ENCODE measurements at places on chromosomes 2 and 18.

- no peak for DNase-seq
Observed at GRCh38 chr18:68330658-68331057, 384.2 kb downstream of the TMX3 start.

- DNase-seq, result no peak
Observed at GRCh38 chr2:159154366-159154765, 132.1 kb downstream of the WDSUB1 start.

GRCh38 chr2:237685408-237685807 is 58.0 kb downstream of the LRRFIP1 start:
- DNase-seq, result no peak

GRCh38 chr18:34929336-34929780 is 111.9 kb upstream of the MAPRE2 start:
- no peak for DNase-seq

DNA sequence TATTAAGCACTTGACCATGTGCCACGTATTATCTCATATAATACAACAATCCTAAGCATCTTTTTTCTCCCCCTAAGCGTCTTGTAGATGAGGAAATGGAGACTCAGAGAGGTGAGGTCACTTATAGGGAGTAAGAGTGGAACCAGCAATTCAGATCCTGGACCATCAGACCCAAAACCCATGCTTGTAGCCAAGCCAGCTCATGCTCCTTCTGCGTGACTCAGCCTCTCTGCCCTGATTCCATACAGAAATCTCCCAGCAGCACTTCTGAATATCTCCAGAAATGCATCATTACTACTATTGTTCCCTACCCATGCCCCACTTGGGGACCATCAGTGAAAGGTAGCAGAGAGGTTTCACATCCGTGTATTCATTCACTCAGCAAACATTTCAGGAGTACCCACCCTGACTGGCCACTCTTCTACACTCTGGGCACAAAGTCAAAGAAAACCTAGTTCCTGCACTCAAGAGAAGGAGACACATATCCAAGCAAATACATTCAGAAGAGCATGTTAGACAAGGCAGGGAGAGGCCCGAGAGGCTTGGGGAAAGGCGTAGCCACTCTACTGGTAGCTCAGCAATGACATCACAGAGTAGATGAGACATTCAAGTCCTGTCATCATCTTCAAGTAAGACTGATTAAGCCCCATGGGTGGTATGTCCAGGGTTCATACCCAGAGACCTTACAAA is 141.9 kb downstream of the MTCL1 start:
- no peak for DNase-seq

- DNase-seq, result no peak
Observed at GRCh38 chr2:48548840-48549239, 18.9 kb downstream of the STON1 start.

DNA sequence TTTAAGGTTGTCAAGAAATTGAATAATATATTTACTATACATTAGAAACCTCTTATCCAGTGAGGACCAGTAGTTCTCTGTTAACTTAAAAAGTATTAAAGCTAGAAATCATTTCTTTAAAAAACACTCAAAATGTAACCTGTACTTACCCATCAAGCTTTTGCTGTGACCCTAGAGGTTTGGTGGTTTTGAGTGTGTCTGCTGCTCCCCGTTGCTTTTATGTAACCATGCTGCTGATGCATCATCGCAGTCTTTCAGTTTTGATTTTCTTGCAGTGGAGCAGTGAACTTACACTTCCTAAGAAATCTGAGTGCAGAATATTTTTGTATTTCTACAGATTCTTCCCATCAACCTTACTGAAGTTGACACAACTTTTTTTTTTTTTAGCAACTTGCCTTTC is 34.2 kb downstream of the MRPS9 start:
- no peak for DNase-seq

DNA sequence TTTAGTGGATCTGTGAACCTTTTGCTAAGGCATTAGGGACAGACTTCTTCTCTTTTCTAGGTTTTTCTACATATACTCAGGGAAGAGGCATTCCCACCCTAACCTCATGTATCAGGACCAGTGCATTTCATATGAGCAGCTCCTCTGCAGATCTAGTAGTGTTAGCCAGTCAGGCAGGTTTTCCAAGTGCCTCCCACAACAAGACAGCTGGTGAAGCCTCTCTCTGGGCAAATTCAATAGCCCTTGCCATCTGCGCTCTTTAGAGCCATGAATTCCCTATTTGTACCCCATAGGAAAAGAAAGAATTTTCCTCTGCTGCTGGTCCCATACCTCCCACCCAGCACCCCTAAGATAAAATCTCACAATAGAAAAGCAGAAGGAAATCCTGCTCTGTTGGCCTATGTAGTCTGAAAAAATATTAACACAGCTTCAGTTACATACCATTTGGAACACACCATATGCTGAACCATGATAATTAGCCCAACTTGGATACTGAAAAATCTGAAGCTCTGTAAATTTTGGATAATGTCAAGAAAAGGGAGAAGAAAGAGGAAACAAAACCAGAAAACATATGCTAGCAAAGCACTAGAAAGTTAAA is 1354.6 kb upstream of the NRXN1 start:
- DNase-seq, result no peak

DNA sequence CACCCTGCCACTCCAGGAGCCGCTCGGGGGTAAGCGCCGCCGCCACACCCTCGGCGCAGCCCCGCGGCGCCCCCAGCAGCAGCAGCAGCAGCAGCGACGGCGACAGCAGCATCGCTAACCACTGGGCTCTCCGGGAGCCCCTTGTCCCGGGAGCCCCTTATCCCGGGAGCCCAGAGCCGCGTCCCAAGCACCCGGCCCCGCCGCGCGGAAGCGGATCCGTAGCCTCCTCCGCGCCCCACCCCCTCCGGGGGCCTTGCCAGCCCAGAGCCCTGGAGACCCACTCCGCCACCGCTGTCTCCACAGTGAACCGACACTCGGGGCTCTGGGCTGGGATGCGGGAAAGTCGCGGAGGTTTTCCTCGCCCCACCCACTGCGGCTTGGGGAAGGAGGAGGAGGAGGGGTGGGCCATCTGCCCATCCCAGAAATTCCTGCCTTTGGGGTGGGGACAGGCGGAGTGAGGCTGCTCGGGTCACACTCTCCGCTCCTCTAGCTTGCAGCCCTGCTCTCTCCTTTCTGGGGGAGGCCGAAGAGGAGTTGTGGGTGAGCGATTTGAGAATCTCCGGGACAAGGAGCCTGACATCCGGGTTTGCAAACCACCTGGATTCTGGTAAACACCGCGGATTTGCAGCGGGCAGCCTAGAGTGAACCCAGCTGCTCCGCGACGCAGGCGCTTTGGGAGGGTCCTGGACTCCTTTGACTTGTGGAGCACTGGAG is at the start of gene PLA2R1:
TSS of gene PLA2R1 (minus strand) at position 324 of the 714 bp plus-strand sequence. CDS start at position 112, 212 bp downstream.
- DNase-seq, result no peak

GRCh38 chr2:65431421-65432226 is 775 bp downstream of the SPRED2 start:
- DNase-seq, result no peak

DNA sequence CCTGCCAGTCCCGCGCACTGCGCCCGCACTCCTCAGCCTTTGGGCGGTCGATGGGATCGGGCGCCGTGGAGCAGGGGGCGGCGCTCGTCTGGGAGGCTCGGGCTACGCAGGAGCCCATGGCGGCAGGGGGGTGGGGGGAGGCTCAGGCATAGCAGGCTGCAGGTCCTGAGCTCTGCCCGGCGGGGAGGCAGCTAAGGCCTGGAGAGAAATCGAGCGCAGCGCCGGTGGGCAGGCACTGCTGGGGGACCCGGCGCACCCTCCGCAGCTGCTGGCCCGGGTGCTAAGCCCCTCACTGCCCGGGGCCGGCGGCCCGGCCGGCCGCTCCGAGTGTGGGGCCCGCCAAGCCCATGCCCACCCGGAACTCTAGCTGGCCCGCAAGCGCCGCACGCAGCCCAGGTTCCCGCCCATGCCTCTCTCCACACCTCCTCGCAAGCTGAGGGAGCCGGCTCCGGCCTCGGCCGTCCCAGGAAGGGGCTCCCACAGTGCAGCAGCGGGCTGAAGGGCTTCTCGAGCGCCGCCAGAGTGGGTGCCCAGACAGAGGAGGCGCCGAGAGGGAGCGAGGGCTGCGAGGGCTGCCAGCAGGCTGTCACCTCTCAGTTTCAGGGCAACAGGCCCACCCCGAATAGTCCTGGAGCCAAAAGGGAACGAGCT is 74.1 kb downstream of the PSMG2 start:
- DNase-seq, result no peak

DNA sequence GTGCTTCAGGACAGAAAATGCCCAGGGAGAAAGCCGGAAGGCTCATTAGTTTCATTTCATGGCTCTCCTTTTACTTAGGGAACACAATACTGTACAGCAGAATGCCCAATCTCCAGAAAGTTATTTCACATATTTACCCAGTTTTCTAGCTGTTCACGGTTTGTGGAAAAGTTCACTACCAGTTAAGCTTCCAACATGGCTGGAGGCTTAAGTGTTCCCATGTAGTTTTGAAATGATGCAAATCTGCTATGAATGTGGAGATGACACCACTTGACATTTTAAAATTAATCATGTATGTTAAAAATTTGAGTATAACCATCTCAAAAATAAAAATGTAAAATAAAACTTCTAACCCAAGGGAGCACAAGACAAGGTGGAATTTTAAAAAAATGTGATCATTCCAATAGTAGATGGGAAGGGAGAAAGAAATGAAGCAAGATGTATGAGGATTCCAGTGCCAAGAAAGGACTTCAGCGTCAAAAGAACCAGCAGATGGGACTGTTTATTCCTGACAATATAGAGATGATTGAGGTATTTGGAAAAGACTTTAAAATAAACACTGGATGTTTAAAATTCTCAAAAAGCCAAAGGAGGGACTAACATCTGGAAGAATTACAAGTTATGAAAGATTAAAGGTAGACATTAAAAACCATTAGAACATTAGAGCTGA is 60.9 kb upstream of the OSR1 start:
- no peak for DNase-seq

DNA sequence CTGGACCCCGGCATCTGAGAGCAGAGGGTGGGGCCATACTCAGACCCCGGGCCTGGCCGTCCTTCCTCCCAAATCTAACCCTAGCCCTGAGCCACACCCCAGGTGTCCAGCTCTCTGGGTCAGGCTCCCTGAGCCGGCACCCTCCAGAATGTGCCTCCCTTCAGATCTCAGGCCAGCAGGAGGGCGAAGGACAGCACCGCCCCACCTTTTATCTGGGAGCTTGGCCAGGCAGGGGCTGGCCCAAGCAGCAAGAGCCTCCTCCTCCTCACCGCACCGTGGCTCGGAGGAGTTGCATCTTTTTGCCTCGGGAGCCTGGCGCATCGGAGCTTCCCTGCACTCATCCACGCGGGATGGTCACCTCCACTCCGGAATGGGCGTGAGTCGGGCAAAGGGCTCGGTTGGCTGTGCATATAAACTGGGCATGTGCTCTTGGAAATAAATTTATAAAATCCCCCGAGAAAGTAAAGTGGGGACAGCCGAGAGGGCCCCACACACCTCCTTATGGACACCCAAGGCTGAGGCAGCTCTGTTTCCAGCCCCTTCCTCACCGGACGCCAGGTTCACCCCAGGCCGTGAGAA is 69.1 kb upstream of the CTDP1 start:
- DNase-seq, result no peak

- DNase-seq, result no peak
Observed at GRCh38 chr2:20660506-20661420, 6.2 kb upstream of the GDF7 start.

GRCh38 chr2:108933691-108934117 is 55.3 kb downstream of the EDAR start:
- no peak for DNase-seq

DNA sequence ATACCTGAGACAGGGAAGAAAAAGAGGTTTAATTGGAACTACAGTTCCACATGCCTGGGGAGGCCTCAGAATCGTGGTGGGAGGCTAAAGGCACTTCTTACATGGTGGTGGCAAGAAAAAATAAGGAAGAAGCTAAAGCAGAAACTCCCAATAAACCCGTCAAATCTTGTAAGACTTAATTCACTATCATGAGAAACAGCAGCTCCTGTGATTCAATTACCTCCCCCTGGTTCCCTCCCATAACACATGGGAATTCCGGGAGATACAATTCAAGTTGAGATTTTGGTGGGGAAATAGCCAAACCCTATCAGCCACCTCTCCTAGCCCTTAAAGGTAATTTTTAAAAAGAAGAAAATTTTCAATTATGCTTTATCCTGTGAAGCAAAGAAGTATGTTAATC is 728.8 kb downstream of the RNF144A start:
- DNase-seq, result no peak

DNA sequence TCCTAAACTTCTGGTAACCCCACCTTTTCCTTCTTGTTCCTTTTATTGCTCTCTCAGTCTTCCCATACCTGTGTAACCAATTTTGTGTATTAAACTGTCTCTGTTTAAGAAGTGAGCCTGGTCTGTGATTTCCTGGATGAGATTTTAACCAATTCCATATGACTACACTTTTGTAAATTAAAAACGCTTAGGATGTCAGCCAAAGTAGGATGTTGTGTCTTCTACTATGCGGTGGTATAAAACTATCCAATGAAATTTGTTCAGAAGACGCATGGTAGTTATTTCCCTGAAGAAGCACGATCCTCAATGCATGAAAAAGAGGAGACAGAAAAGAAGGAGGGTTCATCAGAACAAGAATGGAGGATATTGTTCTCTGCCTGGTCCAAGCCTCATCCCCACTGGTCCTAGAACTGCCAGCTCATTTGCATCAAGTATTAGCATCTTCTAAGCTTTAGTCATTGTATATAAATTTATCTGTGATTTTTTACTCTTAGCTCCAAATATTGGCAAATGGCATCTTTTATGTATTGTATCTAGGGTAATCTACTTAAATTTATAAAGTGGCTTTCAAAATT is 127.4 kb downstream of the TGIF1 start:
- DNase-seq, result no peak

DNA sequence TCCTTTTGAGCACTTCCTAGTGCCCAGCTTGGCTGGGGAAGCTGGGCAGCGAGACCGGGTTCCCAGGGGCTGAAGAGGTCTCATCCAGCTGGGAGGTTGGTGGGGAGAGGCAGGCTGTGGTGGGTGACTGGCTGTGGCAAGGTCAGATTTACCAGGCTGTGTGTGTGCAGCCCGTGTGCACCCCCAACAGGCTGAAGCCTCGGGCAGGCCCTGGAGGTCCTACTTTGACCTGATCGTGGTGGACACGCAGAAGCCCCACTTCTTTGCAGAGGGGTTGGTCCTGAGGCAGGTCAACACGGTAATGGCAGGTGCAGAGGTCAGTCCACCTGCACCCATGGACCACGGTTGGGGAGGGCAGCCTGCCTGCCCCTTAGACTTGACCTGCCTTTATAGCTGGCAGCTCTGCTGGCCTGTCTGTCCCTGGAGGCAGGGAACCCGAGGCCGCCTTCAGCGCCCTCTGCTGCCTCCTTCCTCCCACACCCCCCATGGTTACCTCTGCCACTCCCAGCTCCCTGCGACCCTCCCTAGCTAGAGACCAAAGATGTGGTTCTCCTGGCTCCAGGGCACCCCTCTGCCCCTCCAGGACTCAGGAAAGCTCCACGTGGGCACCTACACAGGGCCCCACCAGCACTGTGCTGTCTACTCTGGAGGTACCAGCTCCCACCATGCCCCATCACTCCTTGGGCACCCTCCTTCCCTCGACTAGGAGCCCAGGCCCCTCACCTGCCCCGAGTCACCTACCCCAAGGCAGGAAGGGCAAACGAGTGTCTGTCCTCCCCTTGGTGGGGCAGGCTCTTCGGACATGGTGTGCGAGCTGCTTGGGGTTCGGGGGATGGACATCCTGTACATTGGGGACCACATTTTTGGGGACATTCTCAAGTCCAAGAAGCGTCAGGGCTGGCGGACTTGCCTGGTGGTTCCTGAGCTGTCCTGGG is 4.0 kb downstream of the NT5DC4 start:
- DNase-seq, result no peak

Measured in stimulated activated CD8-positive, alpha-beta memory T cell treated with anti-CD3 and anti-CD28 coated beads, Interleukin-15, amount 100 ng/mL, for 4 hours (primary cell).